ENCODE measurements at places on chromosomes 1 and 21.

- no peak for DNase-seq
Observed at GRCh38 chr1:18542351-18542750, 61.6 kb downstream of the KLHDC7A start.

- no peak for DNase-seq
Observed at GRCh38 chr1:185895208-185895900, 161.2 kb downstream of the HMCN1 start.

DNA sequence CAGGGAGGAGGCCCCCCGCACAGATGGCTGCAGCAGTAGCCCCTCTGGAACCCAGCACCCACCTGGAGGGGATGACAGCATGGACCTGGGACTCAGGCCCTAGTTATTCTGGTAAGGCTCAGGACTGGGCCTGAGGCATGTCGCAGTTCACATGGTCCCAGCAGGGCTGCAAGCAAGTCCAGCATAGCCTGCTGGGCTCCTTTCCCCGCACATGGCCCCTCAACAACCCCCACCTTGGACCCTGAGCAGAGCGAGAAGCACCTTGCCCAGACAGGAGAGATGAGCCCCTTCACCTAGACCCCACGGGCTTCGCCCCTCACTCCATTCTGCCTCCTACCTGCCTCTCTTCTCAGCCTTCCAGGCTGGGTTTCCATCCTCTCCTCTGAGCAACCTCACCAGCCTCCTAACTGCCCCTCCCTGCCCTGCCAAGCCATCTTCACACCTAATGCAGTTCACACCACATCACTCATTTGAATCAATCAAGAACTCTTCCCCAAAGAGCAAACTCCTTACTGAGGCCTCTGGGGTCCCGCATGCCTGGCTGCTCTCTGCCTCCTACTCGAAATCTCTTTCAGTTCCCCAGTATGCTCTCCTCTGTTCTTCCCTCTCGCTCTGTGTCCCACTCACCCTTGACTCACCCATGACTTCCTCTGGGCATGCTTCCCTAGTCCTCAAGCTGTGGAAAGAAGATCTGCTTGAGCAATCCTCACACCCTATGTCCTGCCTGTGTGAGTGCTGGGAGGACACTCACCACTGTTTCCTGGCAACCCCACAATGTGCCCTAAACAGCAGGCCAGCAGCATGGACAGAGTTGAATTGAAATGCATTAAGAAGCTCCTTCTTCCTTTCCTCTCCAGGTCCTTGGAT is 9.4 kb upstream of the THEMIS2 start:
- DNase-seq = no peak

GRCh38 chr1:9167638-9168037 is 38.7 kb upstream of the GPR157 start:
- DNase-seq = no peak

GRCh38 chr1:85936057-85936456 is 220.5 kb downstream of the COL24A1 start:
- DNase-seq = no peak

- DNase-seq = no peak
Observed at GRCh38 chr1:51070011-51070410, 32.0 kb upstream of the C1orf185 start.

GRCh38 chr1:45583264-45583665 is 576 bp upstream of the NASP start:
- DNase-seq = peak; percentile 96

DNA sequence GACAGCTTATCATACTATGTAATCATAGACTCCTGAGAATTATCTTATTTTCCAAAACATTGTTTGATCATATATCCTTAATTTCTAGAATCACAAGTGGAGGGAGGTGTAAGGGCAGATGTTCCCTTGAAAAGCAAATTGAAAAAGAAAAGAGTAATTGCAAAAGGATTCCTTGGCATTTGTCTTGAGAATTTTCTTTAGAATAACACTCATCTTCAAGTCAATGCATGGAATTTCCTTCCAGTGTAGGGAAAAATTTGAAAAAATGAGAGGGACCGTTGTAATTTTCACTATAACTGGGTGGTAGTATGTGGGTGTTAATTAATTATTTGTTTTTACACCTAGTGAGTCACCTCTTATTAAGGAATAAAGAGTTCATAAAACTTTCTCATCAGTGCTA is 724.6 kb upstream of the ADAMTS5 start:
- DNase-seq = no peak

- DNase-seq = no peak
Observed at GRCh38 chr1:12186679-12186985, 19.8 kb downstream of the TNFRSF1B start.

DNA sequence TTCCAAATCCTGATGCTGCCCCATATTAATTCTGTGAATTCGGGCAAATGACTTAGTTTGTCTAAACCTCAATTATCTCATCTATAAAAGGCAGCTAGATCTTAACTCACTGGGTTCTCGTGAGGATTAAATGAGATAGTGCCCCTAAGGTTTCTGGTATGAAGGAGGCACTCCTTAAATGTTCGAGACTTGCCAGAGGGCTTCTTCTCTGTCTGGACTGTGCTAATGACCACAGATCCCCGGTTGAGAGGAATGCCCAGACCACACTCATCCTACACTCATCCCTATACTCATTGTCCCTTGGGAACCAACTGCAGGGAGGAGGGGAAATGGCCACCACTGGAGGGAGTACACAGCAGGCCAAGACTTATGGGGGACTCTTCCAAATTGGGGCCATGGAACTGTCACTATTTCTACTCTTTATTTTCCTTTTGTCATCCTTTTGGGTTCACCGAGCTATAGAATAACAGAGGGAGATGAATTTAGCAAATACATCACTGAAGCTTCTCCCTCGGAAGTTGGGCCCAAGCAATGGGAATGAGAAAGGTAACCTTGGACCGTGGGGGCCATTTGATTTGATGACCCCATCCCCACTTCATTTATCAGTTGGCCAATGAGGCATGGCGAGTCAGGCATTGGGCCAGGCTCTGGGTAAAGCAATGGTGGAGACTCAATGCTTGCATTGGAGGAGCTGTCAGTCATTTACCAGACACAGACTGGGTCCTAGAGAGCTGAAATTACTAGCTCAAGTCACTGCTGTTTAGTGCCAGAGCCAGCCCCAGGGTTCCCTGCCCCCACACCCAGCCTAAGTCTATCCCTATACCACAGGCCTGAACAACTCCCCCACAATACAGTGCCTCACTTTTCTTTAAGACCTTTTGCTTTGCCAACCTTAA is 5.1 kb downstream of the ATF3 start:
- no peak for DNase-seq

- DNase-seq = no peak
Observed at GRCh38 chr1:230863449-230863848, 4.9 kb downstream of the C1orf198 start.

- DNase-seq = peak; percentile 20
Observed at GRCh38 chr1:93816970-93817678, 61.9 kb downstream of the DNTTIP2 start.

DNA sequence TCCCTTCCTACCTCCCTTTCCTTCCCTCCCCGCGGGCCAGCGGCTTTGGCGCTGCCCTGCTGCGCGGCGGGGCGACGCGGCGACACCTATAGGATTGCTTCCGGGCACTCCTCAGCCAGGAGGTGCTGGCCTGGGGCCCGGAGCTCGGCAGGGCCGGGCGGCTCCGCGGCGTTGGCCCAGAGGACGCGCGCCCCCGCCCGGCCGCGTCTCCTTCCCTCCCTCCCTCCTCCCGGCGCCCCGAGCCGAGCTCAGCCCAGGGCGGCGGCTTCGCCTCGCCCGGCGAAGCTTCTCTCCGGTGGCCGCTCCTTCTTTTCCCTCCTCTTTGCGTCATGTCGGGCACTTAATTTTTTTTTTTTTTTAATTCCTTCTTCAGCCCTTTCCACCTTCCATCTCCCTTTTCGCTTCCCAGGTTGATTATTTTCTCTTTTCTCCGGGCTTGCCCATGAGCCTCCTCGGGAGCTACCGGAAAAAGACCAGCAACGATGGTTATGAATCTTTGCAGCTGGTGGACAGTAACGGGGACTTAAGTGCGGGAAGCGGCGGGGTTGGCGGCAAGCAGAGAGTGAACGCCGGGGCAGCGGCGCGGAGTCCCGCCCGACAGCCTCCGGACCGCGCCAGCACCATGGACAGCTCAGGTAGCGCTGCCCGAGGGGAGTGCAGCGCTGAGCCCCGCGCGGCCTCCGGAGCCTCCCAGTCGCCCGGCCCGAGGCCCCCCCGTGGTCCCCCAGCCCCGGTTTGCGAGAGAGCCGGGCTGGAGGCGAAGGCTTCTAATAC is at the start of gene DNAJC6:
Gene DNAJC6, plus strand, starts transcription at position 240 of the 774 bp plus-strand sequence. Its CDS starts 203 bp downstream, at position 443.
- DNase-seq = peak; percentile 73

- DNase-seq = peak; percentile 56
Observed at GRCh38 chr1:60974524-60975372, 107.6 kb upstream of the NFIA start.

DNA sequence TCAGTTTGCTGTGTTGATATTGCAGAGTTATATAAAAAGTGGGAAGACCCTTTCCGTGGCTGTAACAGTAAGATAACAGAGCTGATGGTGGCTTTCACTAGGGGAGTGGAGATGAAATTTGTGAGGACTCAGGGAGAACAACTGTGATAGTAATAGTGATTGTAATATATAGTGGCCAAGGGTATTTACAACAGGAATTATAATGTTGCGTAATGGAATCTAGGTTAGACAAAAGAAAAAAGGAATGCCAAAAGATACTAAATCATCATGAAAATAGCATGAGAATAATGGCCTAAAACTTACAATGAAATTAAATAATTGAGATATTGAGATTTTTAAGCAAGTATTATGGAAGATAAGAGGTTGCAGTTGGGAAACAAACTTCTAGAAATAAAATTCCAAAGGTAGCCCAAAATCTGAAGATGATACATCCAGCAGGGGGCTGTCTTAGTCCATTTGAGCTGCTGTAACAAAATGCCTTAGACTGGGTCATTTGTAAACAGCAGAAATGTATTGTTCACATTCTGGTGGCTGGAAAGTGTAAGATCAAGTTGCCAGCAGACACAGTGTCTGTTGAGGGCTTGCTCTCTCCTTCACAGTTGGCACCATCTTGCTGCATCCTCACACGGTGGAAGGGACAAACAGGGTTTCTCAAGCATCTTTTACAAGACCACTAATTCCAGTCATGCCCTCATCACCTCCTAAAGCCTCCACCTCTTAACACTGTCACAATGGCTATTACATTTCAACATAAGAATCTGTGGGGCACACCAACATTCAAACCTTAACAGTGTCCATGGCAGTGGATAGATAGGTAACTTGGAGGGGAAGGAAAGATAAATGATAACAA is 711.2 kb downstream of the MRPL39 start:
- peak; percentile 83 for DNase-seq

- DNase-seq = no peak
Observed at GRCh38 chr1:151815716-151816327, 10.6 kb upstream of the LINGO4 start.

DNA sequence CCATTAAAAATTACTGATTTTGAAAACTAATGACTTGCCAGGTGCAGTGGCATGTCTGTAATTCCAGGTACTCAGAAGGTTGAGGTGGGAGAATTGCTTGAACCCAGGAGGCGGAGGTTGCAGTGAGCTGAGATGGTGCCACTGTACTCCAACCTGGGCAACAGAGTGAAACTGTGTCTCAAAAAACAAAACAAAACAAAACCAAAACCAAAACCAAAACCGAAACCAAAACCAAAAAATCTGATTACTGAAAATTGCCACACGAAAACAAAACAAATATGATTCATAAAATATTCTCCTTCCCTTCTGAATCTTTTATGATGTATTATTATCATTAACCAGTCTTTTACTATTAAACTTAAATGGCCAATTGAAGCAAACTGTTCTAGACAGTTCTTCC is 74.1 kb downstream of the SERINC2 start:
- DNase-seq = no peak

DNA sequence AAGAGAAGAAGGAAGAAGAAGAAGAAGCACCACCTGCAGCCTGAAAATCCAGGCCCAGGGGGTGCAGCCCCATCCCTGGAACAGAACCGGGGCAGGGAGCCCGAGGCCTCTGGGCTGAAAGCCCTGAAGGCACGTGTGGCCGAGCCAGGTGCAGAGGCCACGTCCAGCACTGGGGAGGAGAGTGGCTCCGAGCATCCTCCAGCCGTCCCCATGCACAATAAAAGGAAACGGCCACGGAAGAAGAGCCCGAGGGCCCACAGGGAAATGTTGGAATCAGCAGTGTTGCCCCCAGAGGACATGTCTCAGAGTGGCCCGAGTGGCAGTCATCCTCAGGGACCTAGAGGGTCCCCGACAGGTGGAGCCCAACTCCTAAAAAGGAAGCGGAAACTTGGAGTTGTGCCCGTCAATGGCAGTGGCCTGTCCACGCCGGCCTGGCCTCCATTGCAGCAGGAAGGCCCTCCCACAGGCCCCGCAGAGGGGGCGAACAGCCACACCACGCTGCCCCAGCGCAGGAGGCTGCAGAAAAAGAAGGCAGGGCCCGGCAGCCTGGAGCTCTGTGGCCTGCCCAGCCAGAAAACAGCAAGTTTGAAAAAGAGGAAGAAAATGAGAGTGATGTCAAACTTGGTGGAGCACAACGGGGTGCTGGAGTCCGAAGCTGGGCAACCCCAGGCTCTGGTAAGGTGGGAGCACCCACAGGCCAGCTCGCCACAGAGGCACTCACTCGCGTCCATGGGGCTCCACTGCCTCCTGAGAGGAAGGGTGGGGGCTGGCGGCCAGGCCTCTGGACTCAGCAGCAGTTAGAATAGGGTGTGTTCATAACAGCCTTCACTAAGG is 28.4 kb downstream of the RRP1B start:
- no peak for DNase-seq

GRCh38 chr1:70979313-70979712 is 68.3 kb downstream of the PTGER3 start:
- DNase-seq = no peak

GRCh38 chr1:206455666-206456344 is 14.5 kb upstream of the IKBKE start:
- peak; percentile 97 for DNase-seq

GRCh38 chr21:42569732-42570301 is 56.2 kb downstream of the SLC37A1 start:
- DNase-seq = no peak

DNA sequence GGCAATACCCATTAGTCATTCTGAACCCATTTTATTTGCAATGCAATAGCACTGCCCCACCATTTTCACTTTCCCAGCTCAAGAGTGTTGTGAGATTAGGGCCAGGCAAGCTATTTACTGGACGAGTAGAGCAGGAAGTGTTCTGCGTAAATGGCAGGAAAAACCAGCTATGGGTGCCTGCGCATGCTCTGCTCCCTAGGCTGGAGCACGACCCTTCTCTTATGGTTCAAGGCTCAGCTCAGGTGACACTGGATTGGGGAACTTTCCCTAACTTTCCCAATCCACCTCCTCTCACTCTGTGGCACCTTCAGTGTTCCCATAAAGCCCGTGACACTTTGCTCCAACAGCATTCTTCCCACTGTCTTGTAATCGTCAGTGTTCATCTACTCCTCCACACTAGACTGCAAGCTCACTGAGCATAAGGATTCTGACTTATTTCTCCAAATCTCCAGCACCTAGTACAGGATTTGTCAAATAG is 3.6 kb upstream of the MAN1A2 start:
- DNase-seq = no peak

Measured in SK-N-DZ (cell line).